ENCODE measurements at places on chromosomes 12 and 14.

- no peak for DNase-seq
Observed at GRCh38 chr12:30696486-30696885, 817 bp upstream of the IPO8 start.

- DNase-seq = no peak
Observed at GRCh38 chr12:3964439-3964838, 91.2 kb upstream of the PARP11 start.

GRCh38 chr12:65510584-65511050 is 232.1 kb downstream of the MSRB3 start:
- DNase-seq = no peak

- DNase-seq = no peak
Observed at GRCh38 chr12:66763467-66763866, 84.6 kb upstream of the GRIP1 start.

DNA sequence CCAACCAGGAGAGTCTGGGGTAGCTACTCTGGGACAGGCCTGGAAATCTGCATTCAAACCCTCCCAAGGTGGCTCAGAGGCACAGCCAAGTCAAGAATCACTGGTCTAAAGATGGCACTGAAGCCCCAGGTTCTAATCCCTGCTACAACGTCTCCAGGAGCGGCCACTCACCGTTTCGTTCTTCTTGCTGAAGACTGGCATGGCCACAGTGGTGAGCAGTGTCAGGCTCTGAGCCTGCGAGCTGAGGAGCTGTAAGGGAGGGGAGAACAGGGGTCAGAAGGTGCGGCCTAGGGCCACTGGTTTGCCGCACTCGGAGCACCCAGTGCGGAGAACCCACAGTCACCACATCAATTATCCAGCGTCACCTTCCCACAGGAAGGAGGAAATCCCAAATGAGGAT is 38.8 kb downstream of the CACNA2D4 start:
- DNase-seq = no peak

GRCh38 chr14:23881282-23881681 is 72.3 kb upstream of the DHRS4 start:
- no peak for DNase-seq

DNA sequence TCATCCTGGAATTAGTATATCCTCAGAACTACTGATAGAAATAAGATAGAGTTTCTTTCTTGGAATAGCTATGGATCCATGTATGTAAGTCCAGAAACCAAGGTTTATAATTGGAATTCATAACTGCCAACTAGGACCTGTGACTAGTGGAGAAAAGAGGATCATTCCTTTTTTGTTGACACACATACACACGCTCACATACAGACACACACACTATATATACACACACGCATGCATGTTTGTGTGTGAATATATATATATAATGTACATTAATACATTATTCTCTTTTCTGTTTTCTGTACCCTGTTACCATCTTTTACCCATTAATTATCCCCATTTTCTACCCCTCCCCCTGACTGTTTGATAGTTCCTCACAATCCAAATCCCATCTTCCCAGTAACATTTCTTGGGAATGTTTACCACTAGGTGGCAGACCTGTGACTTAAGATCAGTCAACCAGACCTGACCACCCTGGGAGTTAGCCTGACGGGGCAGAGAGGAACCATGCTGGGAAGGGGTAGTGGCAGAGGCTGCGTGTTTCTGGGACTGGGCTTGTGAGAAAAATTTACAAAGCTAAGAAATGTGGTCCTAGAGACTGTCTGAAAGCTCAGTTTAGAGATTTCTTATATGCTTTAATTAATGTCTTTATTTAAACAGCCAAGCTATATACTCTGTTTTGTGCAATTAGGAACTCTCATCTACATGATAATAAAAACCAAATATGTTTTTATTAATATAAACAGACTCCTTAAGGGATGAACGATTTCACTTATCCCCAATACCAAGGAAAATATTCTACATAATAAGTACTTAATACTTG is 308.0 kb downstream of the PPFIA2 start:
- no peak for DNase-seq

DNA sequence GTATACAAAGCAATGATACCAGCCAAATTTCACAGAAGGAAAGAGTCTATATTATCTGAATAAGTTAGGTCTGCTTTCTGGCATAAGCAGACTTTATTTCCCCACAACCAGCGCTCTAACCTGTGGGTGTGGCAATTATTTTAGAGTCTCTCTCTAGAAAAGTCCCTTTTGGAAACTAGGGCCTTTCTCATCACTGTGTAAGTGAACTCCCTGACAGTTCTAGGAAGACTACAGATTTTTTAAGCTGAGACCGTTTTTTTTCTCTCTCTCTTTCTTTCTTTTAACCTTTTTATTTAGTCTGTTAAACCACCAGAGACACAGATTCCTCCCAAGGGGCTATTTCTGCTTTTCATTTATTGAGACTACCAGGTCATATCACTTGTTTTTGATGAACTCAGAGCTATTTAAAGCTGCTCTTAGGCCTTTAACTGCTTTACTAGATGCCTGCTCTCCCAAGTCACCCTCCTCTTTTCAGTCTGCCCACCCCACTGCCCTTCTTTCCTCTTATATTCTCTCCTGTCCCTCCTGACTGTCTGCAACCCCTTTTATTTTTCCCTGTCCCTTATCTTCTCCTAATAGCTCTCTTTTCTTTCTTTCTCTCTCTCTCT is 69.2 kb upstream of the ARHGAP5 start:
- DNase-seq = no peak

DNA sequence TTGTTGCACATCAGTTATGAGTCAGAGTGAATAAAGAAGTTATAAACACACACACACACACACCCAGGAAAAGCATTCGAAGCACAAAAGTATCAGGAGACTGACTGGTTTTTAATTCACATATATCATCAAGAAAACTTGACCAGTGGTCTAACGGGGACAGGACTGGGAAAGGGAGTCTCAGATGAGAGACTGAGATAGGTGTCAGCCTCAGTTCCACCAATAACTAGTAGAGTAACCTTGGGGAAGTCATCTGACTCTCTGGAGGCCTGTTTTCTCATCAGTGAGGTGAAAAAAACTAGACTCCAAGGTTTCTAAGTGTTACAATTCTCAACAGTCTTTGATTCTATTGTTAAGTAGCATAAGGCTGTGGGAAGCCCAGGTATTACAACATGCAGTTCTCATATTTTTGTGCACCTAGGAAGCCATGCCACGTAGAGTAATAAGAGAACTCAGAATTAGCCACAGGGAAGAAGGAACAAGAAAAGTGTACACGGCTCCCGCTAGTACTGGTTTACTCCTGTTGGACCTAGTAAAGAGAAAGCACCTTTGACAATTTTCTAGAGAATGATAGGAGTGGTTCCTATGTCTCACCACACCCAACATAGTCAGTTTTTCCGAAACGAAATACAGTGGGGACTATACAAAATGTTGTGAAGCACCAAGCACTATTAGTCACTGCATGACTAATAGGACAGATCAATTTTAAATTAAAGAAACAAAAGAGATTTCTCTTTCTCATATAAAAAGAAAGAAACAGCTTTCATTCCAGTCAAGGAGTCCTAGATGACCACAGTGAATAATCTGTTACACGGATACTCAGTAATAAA is 5.0 kb downstream of the PPTC7 start:
- no peak for DNase-seq

DNA sequence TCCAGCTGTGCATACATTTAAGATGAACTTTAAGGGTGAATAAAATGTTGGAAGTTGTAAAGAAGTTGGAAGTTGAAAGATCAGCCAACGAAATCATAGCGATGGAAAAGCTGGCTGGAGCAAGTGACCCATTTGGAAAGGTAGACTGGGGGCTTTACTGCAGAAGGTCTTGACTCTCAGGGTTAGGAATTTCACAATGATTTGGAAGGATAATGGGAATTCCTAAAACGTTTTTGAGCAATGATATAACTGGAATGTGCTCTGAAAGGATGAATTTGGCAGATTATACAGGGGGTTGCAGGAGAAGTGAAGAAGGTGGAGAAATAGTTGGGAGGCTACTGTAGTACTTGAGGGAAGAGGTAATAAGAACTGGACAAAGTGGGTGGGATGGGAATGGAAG is 27.4 kb downstream of the EMP1 start:
- DNase-seq = no peak

GRCh38 chr14:102898298-102898697 is 24.2 kb upstream of the AMN start:
- no peak for DNase-seq

DNA sequence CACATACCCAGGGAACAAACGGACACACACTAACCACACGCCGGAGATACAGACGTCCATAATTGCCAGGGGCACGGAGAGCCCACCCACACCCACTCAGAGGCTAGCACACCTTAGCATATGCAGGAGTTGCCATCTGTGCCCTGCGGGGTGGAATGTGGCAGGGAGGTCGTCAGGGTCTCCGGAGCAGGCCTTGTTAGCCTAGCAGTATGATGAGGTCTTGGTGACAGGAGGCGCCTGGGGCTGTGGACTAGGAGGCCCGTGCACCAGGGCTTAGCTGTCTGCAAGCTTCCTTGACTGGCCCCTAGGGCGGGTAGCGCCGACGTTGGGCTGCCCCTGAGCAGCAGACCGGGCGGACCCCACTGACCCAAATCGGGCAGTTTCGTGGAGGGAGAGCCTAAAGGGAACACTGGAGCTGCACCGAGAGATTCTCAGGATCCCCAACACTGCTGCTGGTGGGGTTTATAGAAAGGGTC is 10.0 kb downstream of the STAC3 start:
- DNase-seq = no peak

- DNase-seq = no peak
Observed at GRCh38 chr14:29897181-29897580, 30.5 kb downstream of the PRKD1 start.

- DNase-seq = no peak
Observed at GRCh38 chr12:50110762-50111351, 1.2 kb upstream of the COX14 start.

GRCh38 chr14:34983786-34984185 is 994 bp downstream of the SRP54 start:
- no peak for DNase-seq

- no peak for DNase-seq
Observed at GRCh38 chr12:49028666-49029275, 10.2 kb upstream of the PRKAG1 start.

- no peak for DNase-seq
Observed at GRCh38 chr12:57169969-57170368, 22.6 kb upstream of the LRP1-AS start.

DNA sequence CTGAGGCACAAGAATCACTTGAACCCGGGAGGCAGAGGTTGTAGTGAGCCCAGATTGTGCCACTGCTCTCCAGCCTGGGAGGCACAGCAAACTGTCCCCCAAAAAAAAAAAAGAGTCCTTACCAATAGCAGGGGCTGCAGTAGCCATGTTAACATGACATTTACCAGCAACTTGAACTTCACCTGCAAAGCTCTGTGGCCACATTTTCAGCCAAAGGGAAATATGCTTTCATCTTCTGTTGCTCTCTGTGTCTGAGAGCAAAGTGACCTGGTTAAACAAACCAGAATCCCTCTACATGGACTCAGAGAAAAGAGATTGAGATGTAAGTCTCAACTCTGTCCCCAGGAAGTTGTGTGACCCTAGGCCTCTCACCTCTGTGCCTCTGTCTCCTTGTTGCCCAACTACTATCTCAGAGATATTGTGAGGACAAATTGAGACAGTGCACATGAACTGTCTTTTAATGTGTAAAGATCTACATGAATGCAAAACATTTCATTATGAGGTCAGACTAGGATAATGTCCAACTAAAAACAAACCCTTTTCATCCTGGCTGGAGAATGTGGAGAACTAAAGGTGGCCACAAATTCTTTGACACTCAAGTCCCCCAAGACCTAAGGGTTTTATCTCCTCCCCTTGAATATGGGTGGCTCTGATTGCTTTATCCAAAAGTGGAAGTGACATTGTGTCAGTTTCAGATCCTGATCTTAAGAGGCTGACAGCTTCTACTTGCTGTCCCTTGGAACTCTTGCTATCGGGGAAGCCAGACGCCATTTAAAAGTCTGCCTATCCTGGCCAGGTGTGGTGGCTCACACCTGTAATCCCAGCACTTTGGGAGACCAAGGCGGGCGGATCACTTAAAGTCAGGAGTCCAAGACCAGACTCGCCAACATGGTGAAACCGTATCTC is 24.7 kb upstream of the P2RX4 start:
- no peak for DNase-seq

GRCh38 chr14:56860441-56860840 is 50.2 kb upstream of the OTX2 start:
- no peak for DNase-seq

- DNase-seq = no peak
Observed at GRCh38 chr12:29278673-29279420, 102.1 kb downstream of the ERGIC2 start.

- no peak for DNase-seq
Observed at GRCh38 chr12:32131666-32132065, 25.0 kb downstream of the BICD1 start.

GRCh38 chr14:101461891-101462290 is 99.4 kb upstream of the DIO3 start:
- no peak for DNase-seq

GRCh38 chr12:19120795-19121194 is 8.7 kb upstream of the PLEKHA5 start:
- no peak for DNase-seq

GRCh38 chr12:65993173-65993572 is 137.4 kb downstream of the LLPH start:
- DNase-seq = no peak

GRCh38 chr14:35416108-35416750 is 11.7 kb upstream of the NFKBIA start:
- DNase-seq = no peak

GRCh38 chr12:77940011-77940423 is 109.3 kb downstream of the NAV3 start:
- no peak for DNase-seq

DNA sequence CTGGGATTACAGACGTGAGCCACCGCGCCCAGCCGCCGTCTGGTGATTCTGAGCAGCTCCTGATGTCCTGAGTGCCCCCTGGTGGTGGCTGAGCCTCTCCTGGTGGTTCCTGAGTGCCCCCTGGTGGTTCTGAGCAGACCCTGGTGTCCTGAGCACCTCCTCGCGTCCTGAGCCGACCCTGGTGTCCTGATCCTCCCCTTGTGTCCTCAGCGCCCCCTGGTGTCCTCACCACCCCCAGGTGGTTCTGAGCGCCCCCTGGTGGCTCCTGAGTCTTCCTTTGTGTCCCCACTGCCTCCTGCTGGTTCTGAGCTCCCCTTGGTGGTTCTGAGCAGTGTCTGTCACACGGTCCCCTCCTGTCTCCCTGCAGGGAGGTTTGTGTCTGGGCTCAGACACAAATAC is 1304.9 kb downstream of the TMEM121 start:
- DNase-seq = peak; percentile 63

GRCh38 chr14:66177935-66178334 is 308.2 kb upstream of the CCDC196 start:
- DNase-seq = no peak

GRCh38 chr12:69660164-69660863 is 38.8 kb downstream of the BEST3 start:
- no peak for DNase-seq

- DNase-seq = no peak
Observed at GRCh38 chr12:98013560-98013959, 501.8 kb upstream of the TMPO start.

- no peak for DNase-seq
Observed at GRCh38 chr14:70359076-70359424, 433 bp downstream of the COX16 start.

DNA sequence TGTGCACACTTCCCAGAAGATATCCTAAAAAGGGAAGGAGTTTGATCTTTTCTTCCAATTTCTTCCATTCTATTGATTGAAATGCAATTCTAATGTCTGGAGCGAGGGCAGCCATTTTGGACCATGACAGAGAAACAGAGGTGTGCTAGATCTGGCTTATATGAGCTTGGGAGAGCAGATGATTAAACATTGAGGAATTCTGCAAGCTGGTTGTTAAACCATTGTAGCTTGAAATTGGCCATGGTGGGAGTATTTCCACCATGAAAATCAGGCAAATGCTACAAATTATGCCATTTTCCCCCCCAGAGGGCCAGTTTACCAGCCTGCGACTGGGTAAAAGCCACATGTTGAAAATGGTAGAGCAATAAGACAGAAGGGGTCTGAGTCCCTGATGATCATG is 155.0 kb downstream of the PAWR start:
- DNase-seq = no peak

Data from stimulated activated CD4-positive, alpha-beta T cell treated with anti-CD3 and anti-CD28 coated beads, Interleukin-1b, Interleukin-23, amount 100 ng/mL, for 24 hours (primary cell).